Effector memory CD4-positive, alpha-beta T cell (primary cell): ENCODE measurements at places on chromosomes 4 and X.
A peak's percentile ranks its signal among the peaks of the same experiment; 100 is the strongest.

DNA sequence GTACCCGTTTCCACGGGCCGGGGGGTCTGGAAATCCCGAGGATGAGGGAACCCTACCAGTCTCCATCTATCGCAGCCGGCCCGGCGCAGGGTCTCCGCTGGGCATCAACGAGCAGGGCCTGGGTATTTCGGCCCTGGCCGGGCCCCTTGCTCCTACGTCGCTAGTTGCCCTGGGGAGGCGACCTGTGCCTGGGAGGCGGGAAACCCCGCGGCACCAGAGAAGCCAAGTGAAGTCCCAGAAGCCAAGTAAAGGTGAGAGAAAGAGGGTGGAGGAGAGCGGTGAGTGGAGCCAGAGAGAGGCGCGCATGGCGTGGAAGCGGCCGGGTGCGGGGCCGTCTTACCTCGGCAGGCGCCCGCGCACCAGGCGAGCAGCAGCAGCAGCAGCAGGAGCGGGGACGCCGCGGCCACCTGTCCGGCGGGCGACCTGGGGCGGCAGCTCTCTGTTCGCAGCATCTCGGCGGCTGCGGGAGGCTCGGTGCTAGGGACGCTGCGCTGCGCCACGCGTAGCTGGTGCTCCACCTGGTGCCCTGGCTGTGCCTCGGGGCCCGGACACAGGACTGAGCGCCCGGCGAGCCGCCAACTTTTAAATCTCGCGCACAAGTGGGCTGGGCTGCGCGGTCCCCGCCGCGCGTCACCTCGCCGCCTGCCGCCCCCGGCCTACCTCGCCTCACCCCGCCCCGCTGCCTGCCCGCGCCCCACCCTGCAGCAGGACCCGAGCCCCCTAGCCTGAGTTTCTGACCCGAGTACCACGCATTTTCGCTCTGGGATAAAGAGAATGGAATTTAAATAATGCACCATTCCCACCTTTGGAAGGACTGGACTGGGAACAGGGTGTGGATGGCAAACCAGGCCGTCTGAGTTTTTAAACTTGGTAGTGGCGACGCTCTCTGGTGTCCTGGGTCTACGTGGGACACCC, at the start of gene NMU:
Gene NMU, minus strand, starts transcription at position 558 of the 915 bp plus-strand sequence. Its CDS starts 106 bp downstream, at position 452.
- H3K36me3 ChIP-seq = no peaks in the 10 kb centered on the region
- H3K4me3 ChIP-seq = peak within 1 kb of the TSS; percentile 29
- peaks cover 12% of the 10 kb centered on the region for H3K4me1 ChIP-seq
- no peak within 1 kb of the TSS for H3K27ac ChIP-seq
- no peak for DNase-seq
- H3K27me3 ChIP-seq = peaks cover 11% of the 10 kb centered on the region

- H3K27ac ChIP-seq = no peak overlapping the region
- no peaks in the 10 kb centered on the region for H3K27me3 ChIP-seq
- DNase-seq = no peak
- H3K36me3 ChIP-seq = no peaks in the 10 kb centered on the region
- peaks cover 9% of the 10 kb centered on the region for H3K4me1 ChIP-seq
Measured at GRCh38 chrX:49072712-49073095, 1.1 kb downstream of the PRAF2 start.

DNA sequence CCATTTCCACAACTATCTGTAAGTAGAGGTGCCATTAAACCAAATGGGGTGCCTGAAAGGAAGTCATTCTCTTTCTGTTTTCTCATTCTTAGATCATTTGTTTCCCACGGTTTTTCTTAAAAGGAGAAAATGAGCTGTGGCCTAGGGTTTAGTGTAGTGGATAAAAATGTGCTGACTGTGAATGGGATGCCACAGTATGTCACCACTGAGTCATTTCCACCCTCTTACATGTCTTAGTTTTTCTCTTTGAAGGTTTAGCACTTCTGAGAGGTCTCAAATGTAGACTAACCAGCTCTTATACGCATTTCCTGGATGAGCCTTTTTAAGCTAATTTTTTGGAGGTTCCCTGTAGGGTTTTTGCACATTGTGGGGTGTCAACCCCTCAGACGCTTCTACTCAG, 244.5 kb upstream of the SPANXN1 start:
- no peak overlapping the region for H3K27ac ChIP-seq
- no peaks in the 10 kb centered on the region for H3K36me3 ChIP-seq
- no peak overlapping the region for H3K4me3 ChIP-seq
- H3K4me1 ChIP-seq = no peaks in the 10 kb centered on the region
- H3K27me3 ChIP-seq = no peaks in the 10 kb centered on the region

GRCh38 chrX:147498796-147499195, 412.9 kb upstream of the FMR1 start:
- no peak for DNase-seq
- no peaks in the 10 kb centered on the region for H3K27me3 ChIP-seq
- no peak overlapping the region for H3K27ac ChIP-seq
- H3K4me1 ChIP-seq = no peaks in the 10 kb centered on the region

- no peaks in the 10 kb centered on the region for H3K4me1 ChIP-seq
- no peak overlapping the region for H3K4me3 ChIP-seq
- no peak overlapping the region for H3K27ac ChIP-seq
- no peak for DNase-seq
Measured at GRCh38 chr4:4720646-4721045, 138.8 kb upstream of the MSX1 start.

DNA sequence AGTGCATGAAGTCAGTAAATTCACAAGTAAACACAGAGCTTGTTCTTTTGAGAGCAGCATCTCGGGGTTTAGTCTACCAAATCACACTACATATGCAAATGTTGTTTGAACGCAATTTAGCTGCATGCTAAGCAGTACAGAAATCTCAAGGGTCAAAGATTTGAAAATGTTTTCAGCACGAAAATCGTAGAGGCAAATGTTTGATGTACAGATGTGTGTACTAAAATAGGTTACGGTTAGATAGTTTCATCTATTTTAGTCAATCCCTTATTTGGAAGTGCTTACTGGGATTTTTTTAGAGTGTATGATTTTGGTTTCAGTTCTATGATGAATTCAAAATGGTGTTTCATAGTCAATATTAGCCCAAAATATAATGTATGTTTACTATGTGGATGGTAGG, 1928.2 kb upstream of the TENM3 start:
- no peak overlapping the region for H3K27ac ChIP-seq
- H3K4me3 ChIP-seq = no peak overlapping the region
- DNase-seq = no peak
- H3K4me1 ChIP-seq = no peaks in the 10 kb centered on the region
- no peaks in the 10 kb centered on the region for H3K27me3 ChIP-seq

DNA sequence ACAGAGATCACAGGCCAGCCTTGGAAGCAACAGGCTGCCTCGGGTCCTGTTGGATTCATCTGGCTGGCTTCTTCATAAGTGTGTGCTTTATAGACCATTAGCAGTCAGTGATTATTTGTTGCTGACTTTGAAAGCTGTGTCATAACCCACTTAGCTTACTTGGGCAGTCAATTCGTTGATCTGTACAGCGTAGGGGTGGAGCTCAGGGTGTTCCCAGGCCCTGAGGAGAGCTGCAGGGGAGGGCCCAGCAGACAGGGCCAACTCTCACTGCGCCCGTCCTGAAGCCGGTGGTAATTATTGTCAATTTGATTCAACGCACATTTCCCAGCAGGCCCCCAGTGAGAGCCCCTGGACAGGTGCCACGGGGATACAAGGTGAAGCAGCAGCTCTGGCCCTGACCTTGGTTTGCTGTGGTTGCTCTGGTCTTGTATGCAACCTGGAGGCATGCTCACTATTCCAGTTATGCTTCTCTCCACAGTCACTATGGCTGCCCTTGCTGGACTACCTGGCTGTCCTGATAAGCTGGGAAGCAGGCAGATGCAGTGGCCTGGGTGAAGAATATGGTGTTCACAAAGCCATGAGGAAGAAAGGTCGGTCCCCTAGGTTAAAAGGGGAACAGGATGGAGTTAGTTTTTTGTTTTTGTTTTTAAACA, 40.1 kb upstream of the HMGB3 start:
- H3K4me3 ChIP-seq = no peak overlapping the region
- no peaks in the 10 kb centered on the region for H3K27me3 ChIP-seq
- H3K27ac ChIP-seq = no peak overlapping the region
- H3K36me3 ChIP-seq = no peaks in the 10 kb centered on the region

- no peak for DNase-seq
- H3K27ac ChIP-seq = no peak overlapping the region
- H3K27me3 ChIP-seq = no peaks in the 10 kb centered on the region
- H3K36me3 ChIP-seq = no peaks in the 10 kb centered on the region
- H3K4me3 ChIP-seq = no peak overlapping the region
Measured at GRCh38 chrX:123392921-123393320, 208.8 kb downstream of the GRIA3 start.

DNA sequence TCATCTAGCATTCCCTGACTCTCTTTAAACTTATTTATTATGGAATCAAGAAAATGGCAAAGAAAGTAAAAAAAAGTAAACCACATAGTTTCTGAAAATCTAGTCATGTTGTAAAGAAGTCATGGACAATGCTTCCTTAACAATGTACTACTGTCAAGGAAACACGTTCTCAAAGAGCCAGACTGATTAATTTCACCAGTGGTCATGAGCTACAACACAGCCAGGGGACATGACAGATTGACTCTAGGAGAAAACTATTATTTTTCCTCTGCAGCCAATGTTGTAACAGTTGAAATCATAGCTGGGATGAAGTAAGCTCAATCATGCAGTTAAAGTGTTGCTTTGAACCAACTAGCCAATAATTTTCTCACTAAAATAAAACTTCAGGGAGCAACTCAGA, 109.2 kb downstream of the MAPK10 start:
- no peaks in the 10 kb centered on the region for H3K36me3 ChIP-seq
- H3K27me3 ChIP-seq = no peaks in the 10 kb centered on the region
- DNase-seq = no peak
- H3K27ac ChIP-seq = no peak overlapping the region
- no peaks in the 10 kb centered on the region for H3K4me1 ChIP-seq

- no peaks in the 10 kb centered on the region for H3K27me3 ChIP-seq
- no peak for DNase-seq
- no peaks in the 10 kb centered on the region for H3K36me3 ChIP-seq
Measured at GRCh38 chr4:39620551-39621313, 17.9 kb downstream of the SMIM14 start.
